ENCODE measurements at places on chromosomes 11 and 22.

- peak; percentile 22 for DNase-seq
These were observed 10.4 kb downstream of the NHERF4 start for GRCh38 chr11:119195680-119196079.

GRCh38 chr11:70368961-70369360 is 29.4 kb upstream of the CTTN start:
- DNase-seq, result no peak

- peak; percentile 95 for DNase-seq
These were observed 1.2 kb downstream of the PHLDB1 start for GRCh38 chr11:118608360-118609227.

DNA sequence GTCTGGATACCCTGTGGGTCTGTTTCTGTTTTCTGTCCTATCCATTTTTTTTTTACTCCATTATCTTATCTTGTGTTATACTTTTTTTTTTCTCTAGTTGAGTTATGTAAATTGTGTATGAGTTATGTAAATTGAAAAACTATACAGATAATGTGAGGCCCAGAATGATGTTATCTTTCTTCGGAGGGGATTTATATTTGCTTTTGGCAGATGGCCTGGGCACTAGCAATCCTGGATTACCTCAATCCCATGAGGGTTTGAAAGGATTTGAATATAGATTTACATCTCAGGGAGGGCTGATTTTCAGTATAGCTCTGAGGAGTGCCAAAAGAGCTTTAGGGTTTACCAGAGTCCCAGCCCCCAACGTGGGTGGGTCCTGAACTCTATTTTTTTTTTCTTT is 71.0 kb downstream of the CSTPP1 start:
- no peak for DNase-seq

DNA sequence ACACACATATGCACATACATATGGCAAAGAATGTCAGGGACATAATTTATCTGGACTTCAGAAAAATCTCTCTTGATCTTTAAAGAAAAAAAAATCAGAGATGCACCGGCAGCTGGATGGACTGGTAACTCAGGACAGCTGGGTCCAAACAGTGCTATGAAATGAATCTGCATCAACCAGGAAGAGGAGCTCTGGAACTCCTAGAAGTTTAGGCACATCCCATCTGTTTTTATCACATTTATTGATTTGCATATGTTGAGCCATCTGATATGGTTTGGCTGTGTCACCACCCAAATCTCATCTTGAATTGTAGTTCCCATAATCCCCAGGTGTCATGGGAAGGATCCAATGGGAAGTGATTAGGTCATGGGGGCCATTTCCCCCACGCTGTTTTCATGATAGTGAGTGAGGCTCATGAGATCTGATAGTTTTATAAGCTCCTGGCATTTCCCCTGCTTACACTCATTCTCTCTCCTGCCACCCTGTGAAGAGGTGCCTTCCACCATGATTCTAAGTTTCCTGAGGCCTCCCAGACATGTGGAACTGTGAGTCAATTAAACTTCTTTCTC is 87.7 kb upstream of the AKIP1 start:
- no peak for DNase-seq

GRCh38 chr11:128232588-128232987 is 354.8 kb downstream of the ETS1 start:
- DNase-seq, result no peak

DNA sequence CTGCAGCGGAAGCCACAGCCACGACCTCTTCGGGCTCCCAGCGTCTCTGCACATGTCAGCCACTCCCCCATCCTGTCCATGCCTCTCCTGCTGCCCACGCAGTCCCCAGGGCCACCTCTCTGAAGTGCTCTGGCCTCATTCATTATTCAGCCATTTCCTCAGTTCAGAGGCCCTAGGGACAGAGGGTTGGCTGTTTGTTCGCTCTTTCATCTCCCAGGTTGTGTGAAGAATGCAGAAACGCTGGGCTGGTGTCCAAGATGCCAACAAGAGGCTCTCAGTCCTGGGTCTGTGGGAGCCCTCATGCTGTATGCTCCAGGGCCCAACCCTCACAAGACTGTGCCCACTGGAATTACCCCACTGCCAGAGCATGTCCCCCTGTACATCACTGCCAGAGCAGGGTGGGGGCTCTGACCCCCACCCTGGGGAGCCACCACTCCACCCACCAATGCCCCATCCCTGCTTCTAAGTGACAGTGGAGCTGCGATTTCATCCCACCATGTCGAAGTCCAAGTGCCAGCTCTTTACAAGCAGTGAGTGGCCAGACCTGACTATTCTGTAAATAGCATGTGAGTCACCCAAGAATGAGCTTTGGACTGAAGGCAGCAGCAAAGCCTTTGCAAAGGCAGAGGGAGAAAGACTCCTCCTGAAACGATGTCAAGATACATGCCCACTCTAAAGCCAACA is 209.6 kb downstream of the BUD13 start:
- no peak for DNase-seq

DNA sequence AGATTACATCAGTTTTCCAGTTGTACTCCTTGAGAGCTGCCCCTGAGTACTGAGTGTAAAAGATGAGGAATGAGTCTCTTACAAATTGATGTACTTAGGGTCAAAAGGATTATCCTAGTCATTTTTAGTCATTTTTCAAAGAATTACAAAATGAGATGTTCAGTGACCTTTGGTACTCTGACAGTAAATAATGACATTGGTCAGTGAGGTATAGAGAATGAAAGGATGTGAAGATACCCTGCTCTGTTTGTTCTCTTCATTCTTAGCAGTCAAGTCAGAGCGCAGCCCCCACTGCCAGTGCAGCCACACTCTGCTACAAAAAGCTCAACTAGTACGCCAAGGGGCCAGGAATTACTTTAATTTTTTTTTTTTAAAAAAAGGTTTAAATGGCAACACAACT is 4.1 kb upstream of the ESAM start:
- no peak for DNase-seq

GRCh38 chr11:69393865-69394233 is 87.6 kb upstream of the LINC01488 start:
- DNase-seq, result no peak

DNA sequence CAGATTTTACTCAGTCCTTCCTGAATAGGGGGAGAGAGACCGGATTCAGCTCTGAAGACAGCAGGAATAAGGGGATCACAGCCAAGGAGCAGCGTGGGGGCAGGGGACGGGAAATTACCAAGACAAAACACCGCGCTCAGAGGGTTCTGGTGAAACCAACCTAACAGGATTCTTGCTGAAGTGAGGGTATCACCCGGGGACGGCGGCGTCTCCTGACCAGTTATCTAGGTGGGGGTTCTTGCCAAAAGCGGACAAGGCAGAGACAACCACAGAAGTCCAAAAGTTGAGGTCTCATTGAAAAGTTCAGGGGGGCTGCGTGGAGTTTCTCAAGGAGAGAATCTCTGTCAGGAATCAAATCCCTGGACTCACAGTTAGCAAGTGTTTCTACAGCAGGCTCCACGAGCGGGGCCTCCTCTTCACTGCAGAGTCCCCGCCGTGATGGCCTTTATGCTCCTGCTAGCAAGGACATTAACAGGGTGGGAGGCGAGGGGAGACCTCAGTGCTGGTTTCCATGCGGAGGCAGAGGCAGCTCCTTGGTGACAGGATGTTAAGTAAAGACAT is 291.0 kb downstream of the BRD1 start:
- DNase-seq, result no peak

GRCh38 chr11:112655371-112655770 is 305.8 kb upstream of the NCAM1 start:
- DNase-seq, result no peak

DNA sequence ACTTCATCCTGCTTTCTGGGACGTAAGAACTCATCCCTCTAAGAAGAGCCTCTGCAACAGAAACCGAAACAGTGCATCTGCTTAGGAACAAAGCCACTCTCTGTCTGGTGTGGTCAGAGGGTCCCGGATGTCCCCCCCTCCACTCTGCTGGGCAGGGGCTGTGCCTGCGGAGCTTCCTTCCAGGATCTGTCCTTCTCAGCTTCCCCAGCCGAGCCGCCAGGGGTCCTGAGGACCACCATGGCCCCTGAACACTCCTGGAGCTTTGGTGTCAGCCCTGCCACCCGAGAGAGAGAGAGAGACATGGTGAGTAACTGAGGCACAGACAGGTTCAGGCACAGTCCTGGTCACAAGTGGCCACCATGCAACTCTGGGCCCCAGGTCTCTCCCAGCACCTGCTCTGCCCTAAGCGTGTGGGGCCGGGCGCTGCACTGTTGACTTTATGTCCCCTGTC is 24.4 kb upstream of the MGAT3 start:
- no peak for DNase-seq

DNA sequence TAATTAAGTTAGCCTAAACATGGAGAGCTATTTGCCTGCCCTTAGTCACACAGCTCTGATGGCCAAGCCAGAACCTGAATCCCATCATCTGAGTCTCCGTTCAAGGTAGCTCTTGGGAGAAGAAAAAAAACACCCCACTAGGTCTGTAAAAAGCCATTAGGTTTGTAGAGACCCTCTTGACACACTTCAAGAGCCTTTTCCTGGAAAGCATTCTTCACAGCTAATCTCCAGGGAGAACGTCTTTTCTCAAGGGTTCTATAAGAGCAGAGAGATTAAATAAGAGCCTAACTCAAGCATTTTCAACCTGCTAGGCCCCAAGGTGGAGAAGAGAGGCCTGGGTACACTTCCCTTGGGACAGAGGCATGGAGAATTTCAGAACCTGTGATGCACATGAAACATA is 61.6 kb upstream of the NAV2 start:
- DNase-seq, result no peak

DNA sequence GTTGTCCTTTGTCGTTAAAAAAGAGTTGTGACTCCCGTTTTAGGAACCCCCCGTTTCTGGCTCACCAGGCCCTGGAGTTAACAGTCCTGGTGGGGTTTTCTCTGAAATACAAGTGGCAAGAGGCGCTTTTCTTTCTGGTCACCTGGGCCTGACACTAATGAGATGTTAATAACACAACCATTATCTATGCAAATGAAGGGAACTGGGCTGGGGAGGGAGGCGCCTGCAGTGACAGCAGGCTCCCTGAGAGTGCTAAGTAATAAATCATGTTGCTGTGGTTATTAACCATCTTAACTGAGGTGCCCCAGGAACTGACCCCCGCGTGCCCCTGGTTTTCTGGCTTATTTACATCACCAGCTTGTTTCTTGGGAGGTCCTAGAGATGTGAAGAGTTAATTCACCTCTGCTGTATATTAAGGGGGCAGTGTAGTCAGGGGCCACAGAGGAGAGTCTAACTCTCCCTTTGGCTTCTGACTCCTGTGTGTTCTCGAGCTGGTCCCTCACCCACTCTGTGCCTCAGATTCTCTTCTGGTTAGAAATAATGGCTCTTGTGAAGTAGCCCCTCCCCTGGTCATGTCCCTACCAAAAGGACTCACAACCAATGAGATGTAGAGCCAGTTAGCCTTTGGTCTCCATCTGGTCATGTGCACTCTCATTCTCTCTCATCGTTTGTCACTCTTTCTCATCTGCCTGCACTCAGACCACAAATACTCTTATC is 276.6 kb upstream of the CADM1 start:
- no peak for DNase-seq

GRCh38 chr11:57815476-57815875 is 53.9 kb downstream of the CTNND1 start:
- DNase-seq, result no peak

- DNase-seq, result no peak
These were observed 352.0 kb upstream of the MPPED2 start for GRCh38 chr11:30938171-30938570.

DNA sequence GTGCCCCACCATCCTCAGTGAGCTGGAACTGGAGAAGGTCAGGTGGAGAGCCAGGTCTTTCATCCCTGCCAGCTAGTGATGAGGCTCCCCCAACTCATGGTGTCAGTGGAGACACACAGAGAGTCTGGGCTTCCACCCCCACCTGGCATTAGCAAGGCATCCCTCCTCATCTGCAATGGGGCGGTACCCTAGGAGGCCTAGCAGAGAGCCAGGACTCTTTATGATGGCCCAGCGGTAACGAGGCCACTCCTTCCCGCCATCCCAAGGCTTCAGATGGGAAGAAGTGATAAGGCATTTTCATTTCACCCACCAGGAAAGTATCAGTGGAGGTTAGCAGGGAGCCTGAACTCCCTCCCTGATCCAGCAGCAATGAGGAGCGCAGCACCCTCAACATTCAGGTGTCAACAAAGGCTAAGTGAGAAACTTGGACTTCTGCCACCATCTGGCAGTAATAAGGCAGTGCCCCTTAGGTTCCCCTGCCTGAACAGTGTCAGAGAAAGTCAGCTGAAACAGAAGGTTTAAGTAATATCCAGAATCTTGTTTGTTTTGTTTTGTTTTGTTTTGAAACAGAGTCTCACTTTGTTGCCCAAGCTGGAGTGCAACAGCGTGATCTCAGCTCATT is 40.5 kb upstream of the FBLN1 start:
- no peak for DNase-seq

GRCh38 chr11:2189938-2190656 is 18.5 kb upstream of the TH start:
- DNase-seq, result no peak

DNA sequence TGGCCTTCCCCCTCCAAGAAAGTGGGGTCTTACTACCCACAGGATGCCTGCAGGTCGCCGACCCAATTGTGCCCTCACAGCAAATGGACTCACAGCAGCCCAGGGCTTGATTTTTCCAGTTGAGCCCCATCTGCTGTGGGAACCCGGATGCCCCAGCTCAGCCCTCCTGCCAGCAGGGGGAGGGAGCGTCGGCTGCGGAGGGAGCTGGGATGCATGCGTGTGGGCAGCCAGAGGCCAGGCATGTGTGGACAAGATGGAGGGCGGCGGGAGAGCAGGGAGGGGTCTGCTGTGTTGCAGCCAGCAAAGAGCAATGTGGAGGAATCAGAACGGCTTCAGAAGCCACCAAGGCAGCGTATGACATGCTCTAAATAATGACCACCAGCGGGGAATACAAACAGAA is 41.0 kb upstream of the EIF3D start:
- no peak for DNase-seq

DNA sequence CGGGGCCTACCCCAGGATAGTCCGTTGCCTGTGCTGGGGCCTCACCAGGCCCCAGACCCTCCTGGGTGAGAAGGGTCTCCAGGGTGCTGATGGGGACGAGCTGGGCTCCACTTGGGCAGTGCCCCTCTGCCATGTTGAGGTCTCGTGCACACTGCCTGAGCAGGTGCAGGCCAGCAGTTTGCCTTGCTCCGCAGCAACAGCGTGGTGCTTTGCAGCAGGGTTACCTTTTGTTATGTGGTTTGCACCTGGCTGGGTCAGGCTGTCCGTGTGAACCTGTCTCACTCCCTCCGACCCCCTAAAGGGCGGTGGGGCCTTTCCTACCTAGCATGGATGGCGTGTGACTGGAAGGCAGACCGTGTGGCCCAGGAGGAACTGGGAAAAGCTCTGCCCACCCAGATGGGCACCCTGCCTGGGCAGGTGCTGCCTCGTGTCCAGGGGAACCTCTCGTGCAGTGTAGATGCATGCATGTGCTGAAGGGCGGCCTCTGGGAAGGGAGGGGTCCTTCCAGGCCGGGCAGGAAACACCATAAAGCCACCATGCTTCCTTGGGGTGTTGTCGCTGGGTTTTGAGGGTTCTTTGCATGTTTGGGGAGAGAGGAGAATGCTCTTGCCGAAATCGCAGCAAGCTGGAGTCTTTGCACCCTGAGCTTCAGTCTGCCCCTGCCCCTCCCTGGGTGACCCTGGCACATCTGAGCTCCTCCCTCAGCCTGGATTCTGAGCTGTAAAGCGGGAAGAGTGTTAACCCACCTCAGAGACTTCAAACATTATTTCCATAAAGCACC is 75.4 kb upstream of the PPARA start:
- no peak for DNase-seq

All from inflammatory macrophage treated with lipopolysaccharide for 1 hour (primary cell).